H9 (cell line): ENCODE measurements at places on chromosomes 6 and 20. TPM values are rescaled to one million over a fixed set of nuclear protein-coding genes. Genes with fewer than 3 reads are reported as not detected.

DNA sequence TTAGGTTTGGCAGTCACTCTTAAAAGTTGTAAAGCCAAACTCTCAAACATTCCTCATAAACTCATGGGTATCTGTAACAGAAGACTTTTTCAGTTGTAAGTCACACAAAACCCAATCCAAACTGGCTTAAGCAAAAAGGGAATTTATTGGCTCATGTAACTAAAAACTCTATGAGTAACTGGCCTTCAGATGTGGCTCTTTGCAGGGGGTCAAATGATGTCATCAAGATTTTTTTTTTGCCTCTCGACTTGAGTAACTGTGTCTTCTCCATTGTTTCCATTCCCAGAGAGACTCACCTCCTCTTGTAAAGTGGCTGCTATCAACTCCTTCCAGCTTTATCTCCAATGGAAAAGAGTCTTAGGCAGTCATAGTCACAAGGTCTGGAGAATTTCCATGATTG, 645.0 kb downstream of the DHX35 start:
- DNase-seq: no peak

DNA sequence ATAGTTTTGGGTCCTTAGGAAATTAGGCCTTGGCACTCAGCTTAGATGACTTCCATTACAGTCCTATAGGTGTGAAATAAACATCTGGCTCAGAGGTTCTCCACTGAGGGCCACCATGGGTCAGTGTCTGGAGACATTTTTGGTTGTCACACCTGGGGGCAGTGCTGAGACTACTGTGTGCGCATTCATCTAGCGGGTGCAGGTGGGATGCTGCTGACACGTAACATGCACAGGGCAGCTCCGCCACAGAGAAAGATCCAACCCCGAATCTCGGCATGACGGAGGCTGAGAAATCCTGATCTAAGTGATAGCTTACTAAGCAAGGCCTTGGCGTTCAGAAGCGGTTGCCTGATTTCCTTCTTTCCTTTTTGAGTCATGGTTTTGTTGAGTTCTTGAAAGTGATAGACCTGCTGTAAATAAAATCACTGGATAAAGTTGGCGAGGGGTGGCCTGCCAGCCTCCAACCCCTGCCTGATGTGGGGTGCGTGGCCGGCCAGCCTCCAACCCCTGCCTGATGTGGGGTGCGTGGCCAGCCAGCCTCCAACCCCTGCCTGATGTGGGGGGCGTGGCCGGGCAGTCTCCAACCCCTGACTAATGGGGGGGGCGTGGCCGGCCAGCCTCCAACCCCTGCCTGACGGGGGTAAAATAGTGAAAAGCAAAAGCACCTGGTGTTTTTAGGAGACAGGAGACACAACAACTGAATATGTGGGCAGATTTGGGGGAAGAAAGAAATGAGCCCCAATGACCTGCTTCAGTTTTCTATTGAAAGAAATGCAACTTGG, 158.1 kb downstream of the CDH26 start:
- no peak for DNase-seq

- DNase-seq: no peak
Observed at GRCh38 chr6:157800420-157801237, 22.4 kb upstream of the SNX9 start.

The ARMC2 gene
- total RNA-seq: 2.8 and 3.9 TPM in 2 replicates

GRCh38 chr6:44401138-44401537, 13.6 kb downstream of the CDC5L start:
- no peak for DNase-seq

- no peak for DNase-seq
Observed at GRCh38 chr6:36649701-36650484, 28.6 kb upstream of the CDKN1A start.

DNA sequence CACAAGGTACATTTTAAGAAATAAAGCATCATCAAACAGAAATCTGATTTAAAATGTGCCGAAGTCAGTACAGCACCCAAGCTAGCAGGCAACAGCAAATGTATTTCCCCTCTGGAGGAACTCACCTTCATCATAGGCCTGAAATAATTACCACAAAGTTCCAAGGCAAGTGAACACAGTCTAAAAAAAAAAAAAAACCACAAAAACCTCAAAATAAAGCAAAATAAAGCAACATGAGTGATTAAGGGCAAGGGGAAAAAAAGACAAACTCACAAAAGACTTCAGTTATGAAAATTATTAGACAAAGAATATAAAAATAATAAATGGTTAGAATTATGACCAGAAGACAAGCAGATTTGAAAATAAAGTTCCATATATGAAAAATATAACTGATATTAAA, 10.4 kb downstream of the GPR63 start:
- DNase-seq: no peak

The ZNF334 gene
- total RNA-seq: 17.2 and 19.5 TPM in 2 replicates

DNA sequence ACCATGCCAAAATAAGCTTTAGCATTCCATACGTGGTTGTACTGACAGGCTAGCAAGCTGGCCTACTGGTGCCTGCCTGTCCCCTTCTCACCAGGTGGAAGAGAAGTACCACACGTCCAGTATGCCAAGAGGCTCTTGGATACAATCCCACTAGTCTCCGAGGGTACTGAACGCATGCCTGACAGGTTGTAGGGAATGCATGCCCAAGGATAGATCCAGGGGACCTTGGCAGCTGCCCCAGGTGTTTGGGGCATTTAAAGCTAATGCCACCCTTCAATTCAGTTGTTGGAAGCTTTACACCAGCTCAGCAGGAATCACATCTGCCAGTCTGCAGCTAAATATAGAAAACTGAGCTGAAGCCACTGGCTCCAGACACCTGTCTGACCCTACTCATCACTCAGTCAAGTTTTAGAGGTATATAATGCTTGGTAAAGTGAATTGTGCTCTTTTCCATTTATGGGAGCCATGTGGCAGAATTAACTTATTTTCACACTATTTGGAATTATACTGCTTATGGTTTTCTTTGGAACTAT, 4.9 kb downstream of the TUBB2B start:
- DNase-seq: no peak

The STMND1 gene
- total RNA-seq: not detected in 2 replicates

The MYH7B gene
- 0.22 and 0.42 TPM in 2 replicates for total RNA-seq

The CDKN1A gene
- 17.4 and 19.1 TPM in 2 replicates for total RNA-seq

The FAM162B gene
- 2.1 and 2.3 TPM in 2 replicates for total RNA-seq

GRCh38 chr6:145028144-145028818, 707.0 kb downstream of the EPM2A start:
- no peak for DNase-seq

- DNase-seq: no peak
Observed at GRCh38 chr6:31940256-31940664, 5.6 kb upstream of the CFB start.

DNA sequence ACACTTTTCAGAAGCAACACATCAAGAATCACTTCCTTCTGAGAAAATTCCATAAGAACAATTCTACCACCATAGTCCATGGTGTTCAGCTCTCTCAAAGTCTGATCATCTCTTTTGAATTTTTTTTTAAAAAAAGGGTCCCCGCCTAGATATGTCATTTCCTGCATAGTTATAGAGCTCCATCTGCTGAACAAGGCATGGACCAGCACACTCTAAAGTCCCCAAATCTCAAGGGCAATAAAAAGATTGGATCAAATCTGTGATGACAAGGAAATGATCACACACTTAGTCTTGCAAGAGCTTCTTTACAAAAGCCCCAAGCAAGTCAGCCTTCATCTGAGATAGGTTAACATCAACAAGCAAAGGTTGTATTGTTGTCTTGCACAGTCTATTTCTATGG, 100.7 kb upstream of the STMND1 start:
- no peak for DNase-seq

The MYCT1 gene
- total RNA-seq: 0.09 and 0.17 TPM in 2 replicates

DNA sequence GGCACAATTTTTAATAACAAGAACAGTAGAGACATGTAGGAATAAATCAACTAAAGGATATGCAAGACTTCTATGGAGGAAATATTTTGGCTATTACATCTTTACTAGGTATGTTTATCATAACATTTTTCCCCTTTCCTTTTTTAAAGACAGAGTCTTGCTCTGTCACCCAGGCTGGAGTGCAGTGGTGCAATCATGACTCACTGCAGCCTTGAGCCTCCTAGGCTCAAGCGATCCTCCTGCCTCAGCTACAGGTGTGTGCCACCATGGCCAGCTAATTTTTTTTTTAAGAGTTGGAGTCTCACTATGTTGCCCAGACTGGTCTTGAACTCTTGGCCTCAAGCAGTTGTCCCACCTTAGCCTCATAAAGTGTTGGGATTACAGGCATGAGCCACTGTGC, 37.0 kb downstream of the AKAP7 start:
- no peak for DNase-seq

GRCh38 chr6:111521497-111522270, 38.7 kb upstream of the REV3L start:
- DNase-seq: no peak

- DNase-seq: no peak
Observed at GRCh38 chr6:80382811-80383210, 276.3 kb downstream of the BCKDHB start.

DNA sequence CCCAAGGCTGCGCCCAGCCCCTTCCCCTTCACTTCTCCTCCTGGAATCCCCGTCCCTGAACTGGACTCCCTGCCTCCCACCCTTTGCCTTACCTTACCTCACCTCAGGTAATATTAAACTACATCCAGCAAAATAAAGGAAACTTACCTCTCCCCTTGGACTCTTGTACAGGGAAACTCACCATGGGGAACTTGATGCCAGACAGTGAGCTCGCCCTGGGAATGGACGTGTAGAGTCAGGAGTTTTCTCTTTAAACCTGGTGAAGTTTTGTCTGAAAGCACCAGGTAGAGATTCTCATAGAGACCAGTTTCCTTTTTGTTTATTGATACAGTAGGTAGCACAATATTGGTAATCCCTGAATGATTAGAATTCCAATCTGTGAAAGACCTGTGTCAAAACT, 544 bp upstream of the HLA-C start:
- no peak for DNase-seq

The TNF gene
- not detected in 2 replicates for total RNA-seq

DNA sequence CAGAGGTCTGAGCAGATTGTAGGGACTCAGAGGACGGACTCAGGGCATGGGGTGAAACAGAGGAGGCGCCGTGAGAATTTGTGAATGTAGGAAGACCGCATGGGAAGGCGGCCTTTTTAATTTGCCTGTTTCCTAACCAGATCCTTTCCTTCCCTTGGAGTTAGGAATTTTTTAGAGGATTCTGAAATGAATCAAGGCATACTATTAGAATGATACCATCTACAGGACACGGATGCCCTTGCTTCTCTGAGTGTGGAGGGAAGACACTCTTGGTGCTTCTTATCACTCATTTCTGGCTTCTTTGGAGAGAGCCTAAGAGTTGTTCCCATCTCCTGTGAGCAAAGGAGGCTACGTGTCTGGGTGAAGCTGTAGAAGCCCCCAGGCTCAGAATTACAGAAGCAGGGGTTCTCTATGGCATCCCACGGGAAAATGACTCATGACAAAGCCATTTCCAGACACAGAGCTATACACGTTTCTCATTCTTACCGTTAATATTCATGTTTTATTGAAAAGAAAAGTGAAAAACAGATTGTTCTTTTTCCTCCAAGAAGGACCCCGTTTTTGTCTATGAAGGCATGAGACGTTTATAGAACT, 148.5 kb downstream of the EDN3 start:
- no peak for DNase-seq

The GPLD1 gene
- 7.5 and 8.0 TPM in 2 replicates for total RNA-seq

DNA sequence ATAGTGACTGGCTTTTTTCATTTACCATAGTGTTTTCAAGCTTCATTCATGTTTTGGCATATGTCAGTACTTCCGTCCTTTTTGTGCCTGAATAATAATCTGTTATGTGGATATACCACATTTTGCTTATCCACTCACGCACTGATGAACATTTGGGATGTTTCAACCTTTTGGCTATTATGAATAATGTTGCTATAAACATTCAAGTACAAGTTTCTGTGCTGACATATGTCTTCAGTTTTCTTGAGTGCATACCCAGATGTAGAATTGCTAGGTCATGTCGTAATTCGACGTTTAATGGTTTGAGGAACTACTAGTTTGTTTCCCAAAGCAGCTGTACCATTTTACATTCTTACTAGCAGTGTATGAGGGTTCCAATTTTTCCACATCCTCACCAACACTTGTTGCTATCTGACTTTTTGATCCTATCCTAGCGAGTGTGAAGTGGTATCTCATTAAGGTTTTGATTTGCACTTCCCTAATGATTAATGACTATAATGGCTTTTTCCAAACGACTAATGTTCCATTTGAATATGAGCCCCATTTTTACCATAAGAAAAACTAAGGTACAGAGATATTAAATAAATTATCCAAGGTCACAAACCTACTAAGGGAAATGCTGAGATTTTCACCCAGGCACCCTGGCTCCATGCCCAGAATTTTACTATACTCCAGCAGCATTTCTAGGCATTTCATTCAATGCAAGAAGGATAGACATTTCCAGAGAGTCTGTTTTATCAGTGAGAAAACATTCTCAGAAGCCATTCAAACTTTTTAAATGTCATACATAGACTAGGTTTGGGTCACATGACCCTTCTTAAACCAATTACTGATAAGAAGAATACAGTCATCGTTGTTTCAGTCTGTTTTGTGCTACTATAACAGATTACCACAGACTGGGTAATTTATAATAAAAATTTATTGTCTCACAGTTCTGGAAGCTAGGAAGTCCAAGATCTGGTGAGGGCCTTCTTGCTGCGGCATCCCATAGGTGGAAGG, 71.1 kb upstream of the RUNX2 start:
- no peak for DNase-seq

- DNase-seq: no peak
Observed at GRCh38 chr6:158972241-158973233, 27.5 kb downstream of the RSPH3 start.

The C6orf141 gene
- total RNA-seq: 35.9 and 40.1 TPM in 2 replicates

- no peak for DNase-seq
Observed at GRCh38 chr20:45944965-45945677, 10.6 kb downstream of the PCIF1 start.

The BCAS1 gene
- total RNA-seq: 0.15 and 0.37 TPM in 2 replicates

The FAM229B gene
- 8.2 and 9.0 TPM in 2 replicates for total RNA-seq

The C6orf58 gene
- total RNA-seq: not detected in 2 replicates

GRCh38 chr6:102407886-102408741, 1014.6 kb downstream of the GRIK2 start:
- DNase-seq: no peak

DNA sequence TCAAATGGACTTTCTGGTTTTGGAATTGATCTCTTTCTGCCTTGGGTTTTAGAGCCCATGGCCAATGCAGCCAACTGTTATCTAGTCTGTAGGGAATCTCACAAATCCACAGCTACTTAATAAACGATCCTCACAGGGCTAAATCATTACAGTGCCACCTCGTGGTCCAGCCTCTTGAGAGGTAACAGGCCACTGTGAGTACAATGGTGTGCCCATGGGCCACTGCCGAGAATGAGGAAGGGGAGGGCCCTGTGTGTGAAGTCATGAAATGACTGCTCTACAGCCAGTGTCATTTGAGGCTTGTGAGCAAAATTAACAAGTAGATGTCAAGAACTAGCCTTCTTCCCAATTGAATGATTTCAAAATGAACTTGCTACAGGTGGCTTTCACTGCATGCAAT, 54.3 kb upstream of the GMPR start:
- peak; percentile 68 for DNase-seq

The HMGCLL1 gene
- total RNA-seq: 0.20 and 0.24 TPM in 2 replicates

GRCh38 chr20:1587781-1588532, 30.5 kb upstream of the SIRPD start:
- no peak for DNase-seq

The ZNF133 gene
- 10.1 and 11.0 TPM in 2 replicates for total RNA-seq

- DNase-seq: no peak
Observed at GRCh38 chr6:192313-192664, 100.0 kb upstream of the DUSP22 start.
